ENCODE measurements at places on chromosomes 11 and 22. TPM values are rescaled to one million over a fixed set of nuclear protein-coding genes. Genes with fewer than 3 reads are reported as not detected.
A peak's percentile ranks its signal among the peaks of the same experiment; 100 is the strongest.

Gene C2CD2L
- 13.2 TPM for total RNA-seq

- peaks cover 21% of the 10 kb centered on the region for H3K4me1 ChIP-seq
- H3K36me3 ChIP-seq = peaks cover 2% of the 10 kb centered on the region
- H3K27ac ChIP-seq = peak overlapping the region; percentile 94
- DNase-seq = no peak
Measured at GRCh38 chr11:128437136-128437535, 150.2 kb downstream of the ETS1 start.

DNA sequence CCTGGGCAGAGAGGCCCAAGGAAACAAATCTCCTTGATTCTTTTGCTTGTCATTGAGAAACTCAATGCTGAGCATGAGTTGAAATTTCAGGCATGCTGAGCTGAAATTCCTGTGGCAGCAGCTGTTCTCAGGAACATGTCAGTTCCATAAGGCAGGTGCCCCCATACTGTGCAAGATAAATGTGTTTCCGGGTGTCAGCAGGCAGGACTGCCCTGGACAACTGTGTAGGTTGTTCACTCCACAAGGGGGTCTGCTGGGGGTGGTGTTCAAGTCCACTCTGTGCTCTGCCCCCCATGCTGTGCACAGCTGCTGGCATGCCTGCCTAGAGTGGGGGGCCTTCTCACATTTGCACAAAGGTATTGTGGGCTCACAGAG, 133.7 kb downstream of the CTTN start:
- H3K27me3 ChIP-seq = peaks cover 2% of the 10 kb centered on the region
- no peaks in the 10 kb centered on the region for H3K36me3 ChIP-seq
- H3K27ac ChIP-seq = no peak overlapping the region
- no peaks in the 10 kb centered on the region for H3K4me1 ChIP-seq
- H3K4me3 ChIP-seq = no peak overlapping the region

DNA sequence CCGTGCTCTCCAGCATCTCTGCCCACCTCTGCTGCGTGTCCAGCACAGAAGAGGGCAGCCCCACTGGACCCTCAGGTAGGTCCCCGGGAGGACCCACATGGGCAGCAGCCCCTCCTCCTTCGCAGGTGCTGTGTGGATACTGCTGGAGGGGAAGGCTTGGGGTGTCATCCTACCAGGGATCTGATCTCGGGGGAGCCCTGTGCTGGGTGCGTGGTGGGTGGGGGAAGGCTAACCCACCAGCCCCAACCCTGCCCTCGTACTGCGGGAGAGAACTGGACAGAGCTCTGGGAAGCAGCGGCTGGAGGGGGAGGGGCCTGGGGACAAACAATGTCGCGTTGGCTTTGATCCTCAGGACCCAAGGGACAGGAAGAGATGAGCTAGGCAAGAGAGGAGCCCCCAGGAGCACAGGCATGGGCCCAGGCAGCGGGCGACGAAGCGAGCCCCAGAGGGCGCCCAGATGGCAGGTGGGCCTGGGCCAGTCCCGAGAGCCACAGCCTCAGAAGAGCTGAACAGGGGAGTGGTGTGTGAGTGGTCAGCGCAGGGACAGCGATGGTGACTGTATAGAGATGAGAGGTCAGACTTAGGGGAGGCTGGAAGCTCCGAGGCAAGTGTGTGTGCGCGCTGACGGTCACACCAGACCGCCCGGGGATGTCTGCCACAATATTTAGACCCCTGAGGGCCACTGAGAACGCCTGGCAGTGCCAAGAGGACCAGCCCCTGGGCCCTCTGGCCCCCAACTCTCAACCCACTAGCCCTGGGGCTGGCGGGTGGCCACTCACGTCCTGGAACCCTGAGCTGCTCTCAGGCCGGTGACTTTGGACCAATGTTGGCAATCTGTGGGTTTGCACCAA, 1.4 kb upstream of the PIM3 start:
- H3K27me3 ChIP-seq = no peaks in the 10 kb centered on the region
- no peak for DNase-seq
- peaks cover 1% of the 10 kb centered on the region for H3K36me3 ChIP-seq

DNA sequence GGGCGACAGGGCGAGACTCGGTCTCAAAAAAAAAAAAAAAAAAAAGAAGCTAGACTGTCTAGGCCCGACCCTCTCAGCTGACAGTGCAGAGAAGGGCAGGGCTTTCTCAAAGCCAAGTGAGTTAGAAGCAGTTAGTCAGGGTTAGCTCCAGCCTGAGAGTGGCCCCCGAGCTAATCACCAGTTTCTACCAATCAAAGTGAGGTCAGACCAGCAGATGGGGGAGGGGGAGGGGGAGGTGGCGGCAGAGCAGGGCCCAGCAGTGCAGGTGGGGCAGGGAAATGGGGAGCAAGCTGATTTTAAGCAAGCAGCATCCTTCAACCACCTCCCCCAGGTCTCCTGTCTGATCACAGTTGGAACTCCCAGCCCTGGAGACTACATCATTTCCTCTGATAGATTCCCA, 55.3 kb upstream of the PRR5 start:
- peaks cover 4% of the 10 kb centered on the region for H3K4me1 ChIP-seq
- H3K27me3 ChIP-seq = peaks cover 19% of the 10 kb centered on the region
- H3K4me3 ChIP-seq = no peak overlapping the region
- DNase-seq = no peak
- no peaks in the 10 kb centered on the region for H3K36me3 ChIP-seq
